ENCODE measurements at places on chromosomes 7 and 10. TPM values are rescaled to one million over a fixed set of nuclear protein-coding genes. Genes with fewer than 3 reads are reported as not detected.

- DNase-seq = no peak
- H3K36me3 ChIP-seq = no peaks in the 10 kb centered on the region
- H3K27me3 ChIP-seq = no peaks in the 10 kb centered on the region
- peak overlapping the region; percentile 65 for H3K27ac ChIP-seq
- no peak overlapping the region for H3K4me3 ChIP-seq
These were observed 11.3 kb upstream of the TRDMT1 start for GRCh38 chr10:17212802-17213221.

GRCh38 chr7:80224415-80224814, 89.8 kb downstream of the GNAI1 start:
- no peak for DNase-seq
- H3K36me3 ChIP-seq = no peaks in the 10 kb centered on the region
- no peak overlapping the region for H3K4me3 ChIP-seq

GRCh38 chr7:97016381-97017191, 8.0 kb downstream of the DLX5 start:
- no peaks in the 10 kb centered on the region for H3K36me3 ChIP-seq
- H3K27ac ChIP-seq = no peak overlapping the region
- peaks cover 100% of the 10 kb centered on the region for H3K27me3 ChIP-seq
- DNase-seq = no peak

DNA sequence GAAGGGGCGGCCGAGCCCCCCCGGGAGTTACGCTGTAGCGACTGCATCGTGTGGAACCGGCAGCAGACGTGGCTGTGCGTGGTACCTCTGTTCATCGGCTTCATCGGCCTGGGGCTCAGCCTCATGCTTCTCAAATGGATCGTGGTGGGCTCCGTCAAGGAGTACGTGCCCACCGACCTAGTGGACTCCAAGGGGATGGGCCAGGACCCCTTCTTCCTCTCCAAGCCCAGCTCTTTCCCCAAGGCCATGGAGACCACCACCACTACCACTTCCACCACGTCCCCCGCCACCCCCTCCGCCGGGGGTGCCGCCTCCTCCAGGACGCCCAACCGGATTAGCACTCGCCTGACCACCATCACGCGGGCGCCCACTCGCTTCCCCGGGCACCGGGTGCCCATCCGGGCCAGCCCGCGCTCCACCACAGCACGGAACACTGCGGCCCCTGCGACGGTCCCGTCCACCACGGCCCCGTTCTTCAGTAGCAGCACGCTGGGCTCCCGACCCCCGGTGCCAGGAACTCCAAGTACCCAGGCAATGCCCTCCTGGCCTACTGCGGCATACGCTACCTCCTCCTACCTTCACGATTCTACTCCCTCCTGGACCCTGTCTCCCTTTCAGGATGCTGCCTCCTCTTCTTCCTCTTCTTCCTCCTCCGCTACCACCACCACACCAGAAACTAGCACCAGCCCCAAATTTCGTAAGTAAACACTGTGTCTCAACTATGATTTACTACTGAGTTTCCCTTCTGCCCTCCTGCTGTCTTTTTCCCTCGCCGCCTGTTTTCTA, 666 bp downstream of the NRG3 start:
- H3K27ac ChIP-seq = no peak overlapping the region
- H3K27me3 ChIP-seq = peaks cover 37% of the 10 kb centered on the region
- no peak for DNase-seq
- no peaks in the 10 kb centered on the region for H3K36me3 ChIP-seq
- H3K4me1 ChIP-seq = peaks cover 16% of the 10 kb centered on the region

ASB10 gene
- not detected for total RNA-seq

ZEB1 gene
- total RNA-seq = 31.3 TPM

THSD7A gene
- 4.6 TPM for total RNA-seq
